ENCODE measurements at places on chromosomes 3 and 15.

GRCh38 chr3:159059395-159059794, 257.5 kb downstream of the MFSD1 start:
- no peak for DNase-seq

DNA sequence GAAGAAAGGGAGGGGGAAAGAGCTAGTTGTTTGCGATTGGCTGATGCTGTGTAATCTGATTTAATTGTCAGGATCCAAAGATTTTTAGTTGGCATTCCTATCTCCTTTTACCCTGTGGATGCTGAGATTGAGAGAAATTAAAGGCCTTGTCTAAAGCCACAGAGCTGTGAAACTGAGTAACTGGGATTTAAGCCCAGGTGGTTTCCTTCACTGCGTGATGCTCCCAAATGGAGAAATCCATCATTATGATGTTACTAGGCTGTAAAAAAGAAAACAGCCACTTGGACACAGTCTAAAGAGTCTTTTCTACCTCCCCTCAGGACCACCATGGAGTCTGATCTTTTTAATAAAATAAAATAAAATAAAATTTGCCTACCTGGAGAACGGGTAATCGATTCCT, 883.0 kb upstream of the NR2F2 start:
- no peak for DNase-seq

DNA sequence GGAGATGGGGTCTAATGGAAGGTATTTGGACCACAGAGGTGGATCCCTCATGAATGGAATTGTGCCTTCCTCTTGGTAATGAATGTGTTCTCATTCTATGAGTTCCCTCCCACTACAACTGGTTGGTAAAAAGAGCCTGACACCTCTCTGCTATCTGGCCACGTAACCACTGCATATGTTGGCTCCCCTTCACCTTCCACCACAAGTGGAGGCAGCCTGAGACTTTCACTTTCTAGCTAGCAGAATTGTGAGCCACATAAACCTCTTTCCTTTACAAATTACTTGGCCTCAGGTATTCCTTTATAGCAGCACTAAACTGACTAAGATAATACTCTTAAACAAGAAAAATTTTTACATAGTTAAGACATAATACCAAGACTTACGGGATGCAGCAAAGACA, 155.3 kb downstream of the NR1I2 start:
- DNase-seq = no peak

GRCh38 chr3:98985431-98985830, 83.9 kb upstream of the DCBLD2 start:
- no peak for DNase-seq

- no peak for DNase-seq
Measured at GRCh38 chr15:39661776-39662175, 80.9 kb downstream of the THBS1 start.

GRCh38 chr3:109819734-109820133, 482.4 kb upstream of the DPPA4 start:
- DNase-seq = no peak

DNA sequence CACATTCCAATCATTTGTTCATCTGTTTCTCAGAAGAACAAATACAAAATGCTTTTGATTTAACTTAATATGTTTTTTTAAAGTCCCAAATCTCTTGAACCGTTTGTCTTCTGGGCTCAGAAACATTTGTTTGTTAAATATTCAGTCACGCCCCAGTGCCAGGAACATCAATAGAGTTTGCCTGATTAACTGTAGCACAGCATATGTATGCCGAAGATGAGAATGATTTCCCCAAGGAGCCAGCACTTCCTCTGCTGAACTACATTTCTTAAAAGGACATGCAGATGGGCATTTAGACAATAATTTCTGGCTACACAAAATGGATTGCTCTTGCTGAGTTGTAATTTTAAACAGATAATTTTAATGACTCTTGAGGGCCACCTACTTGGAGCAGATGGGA, 191.6 kb upstream of the FAM3D start:
- no peak for DNase-seq

DNA sequence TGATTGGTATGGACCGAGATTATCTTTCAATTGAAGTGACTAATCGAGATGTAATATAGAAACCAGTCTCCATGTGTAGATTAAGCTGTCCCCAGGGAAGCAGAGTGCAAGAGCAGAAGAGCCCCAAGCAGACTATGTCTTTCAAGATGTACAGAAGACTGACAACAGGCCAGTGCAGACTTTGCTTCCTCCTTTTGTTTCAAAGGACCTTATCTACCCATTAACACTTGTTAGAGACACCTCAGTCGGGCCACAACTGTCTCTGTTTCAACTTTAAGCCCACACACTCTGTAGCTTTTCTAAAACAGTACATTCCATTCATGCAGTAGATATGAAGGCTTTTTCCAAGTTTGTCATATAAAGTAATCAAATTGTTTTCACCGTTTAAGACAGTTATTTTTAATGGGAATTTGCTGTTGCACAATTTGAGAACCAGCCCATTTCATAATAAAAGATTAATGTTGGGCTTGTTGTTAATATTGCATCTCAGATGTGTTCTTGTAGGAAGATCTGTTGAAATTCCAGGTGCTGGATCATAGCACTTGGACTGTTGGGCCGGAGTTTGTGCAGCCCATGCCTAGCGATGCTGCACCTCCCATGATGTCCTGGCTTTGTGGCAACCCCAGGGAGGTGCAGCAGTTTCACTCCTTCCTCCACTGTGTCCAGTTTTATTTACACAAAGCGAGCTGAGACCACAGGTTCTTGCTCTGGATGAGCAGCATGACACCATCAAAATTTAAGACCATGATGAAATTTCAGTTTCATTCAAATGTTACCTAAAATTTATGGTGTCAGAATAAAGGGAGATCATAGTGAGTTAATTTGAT, 12.4 kb downstream of the GORASP1 start:
- no peak for DNase-seq

DNA sequence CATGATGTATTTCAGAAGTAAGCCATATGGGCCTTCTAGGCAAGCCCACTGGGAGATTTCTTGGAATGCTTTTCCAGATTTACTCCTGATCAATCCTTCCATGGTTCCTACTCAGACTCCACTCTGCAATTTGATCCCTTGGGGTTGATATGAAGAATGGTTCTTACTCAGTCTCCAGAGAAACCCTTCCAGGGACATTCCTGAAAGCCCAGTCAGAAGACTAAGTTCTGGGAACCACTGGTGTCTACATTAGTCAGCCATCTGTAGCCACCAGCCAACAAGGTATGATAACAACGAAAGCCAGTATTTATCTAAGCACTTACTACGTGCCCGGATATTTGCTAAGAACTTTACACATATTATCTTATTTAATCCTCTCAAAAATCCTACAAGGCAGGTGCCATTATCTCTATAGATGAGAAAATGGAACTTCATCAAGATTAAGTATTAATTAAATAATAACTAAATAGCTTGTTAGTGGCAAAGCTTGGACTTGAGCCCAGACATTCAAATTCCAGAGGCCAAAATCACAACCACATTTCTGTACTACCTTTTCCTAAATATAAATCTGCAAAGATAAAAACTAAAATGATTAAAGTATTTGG, 32.7 kb downstream of the ZNF385D start:
- no peak for DNase-seq

DNA sequence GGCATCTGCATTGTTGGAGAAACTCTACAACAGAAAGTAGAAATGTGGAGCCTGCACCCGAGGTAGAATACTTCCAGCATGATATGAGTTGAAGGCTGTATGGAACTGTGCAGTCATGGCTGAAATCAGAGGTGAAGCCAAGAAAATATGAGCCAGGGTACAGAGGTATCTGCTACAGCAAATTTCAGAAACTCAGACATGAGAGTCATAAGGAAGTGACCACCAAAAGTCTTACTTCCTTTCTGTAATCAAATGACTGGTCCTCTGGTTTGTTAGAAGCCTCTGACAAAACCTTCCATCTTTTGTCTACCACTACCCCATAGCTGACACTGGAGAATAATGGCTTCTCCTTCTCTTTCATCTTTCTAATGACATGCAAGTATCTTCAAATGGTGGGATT, 159.4 kb downstream of the TMEM108 start:
- no peak for DNase-seq

DNA sequence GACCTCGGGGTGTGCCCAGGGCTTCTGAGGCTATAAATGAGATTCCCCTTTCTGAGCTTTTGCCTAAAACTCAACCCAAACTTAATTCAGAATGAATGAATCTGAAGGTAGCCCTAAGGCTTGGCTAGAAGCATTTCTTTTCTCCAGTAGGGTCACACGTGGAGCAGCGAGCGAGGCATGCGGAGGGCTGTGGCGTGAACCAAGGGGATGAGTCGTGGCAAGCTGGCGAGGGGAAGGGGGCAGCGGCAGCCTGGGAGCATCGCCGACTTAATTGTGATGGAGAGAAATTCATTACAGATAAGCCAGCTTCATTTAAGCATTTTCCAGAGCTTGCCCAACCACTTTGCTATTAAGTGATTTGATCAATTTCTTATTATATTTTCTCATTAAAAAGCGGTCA, 79.9 kb downstream of the CHSY1 start:
- no peak for DNase-seq

DNA sequence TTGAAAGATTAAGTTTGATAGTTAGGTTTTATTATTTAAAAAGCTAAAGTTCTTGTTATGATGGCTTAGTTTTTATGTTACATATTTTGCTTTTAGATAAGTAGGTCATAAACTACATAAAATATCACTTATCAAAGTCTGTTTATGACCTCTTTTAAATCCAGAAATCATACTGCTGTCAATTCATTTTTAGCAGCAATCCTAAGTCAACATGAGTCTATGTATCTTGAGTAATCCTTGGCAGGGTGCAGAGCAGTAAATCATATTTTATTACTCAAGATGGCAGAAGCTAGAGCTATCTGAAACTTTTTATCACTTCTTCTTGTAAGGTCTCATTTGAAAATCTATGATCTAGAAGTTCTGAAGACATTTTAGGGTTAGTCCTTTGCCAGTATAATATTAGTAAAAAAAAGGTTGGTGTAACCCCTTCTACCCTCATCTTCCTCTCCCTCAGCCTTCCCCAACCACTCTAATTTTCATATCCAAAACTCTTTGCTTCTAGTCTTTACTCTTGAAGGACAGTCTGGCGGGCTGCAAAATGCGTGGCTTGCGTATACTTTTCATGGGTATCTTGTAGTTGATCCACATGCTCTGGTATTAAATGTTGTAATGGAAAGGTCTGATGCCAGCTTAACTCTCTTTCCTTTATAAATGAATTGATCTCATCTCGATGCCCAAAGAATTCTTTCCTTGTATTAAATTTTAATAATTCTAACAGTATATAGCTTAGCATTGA, 134.0 kb upstream of the THRB start:
- no peak for DNase-seq

- no peak for DNase-seq
Measured at GRCh38 chr3:158249183-158249582, 139.3 kb downstream of the RSRC1 start.

DNA sequence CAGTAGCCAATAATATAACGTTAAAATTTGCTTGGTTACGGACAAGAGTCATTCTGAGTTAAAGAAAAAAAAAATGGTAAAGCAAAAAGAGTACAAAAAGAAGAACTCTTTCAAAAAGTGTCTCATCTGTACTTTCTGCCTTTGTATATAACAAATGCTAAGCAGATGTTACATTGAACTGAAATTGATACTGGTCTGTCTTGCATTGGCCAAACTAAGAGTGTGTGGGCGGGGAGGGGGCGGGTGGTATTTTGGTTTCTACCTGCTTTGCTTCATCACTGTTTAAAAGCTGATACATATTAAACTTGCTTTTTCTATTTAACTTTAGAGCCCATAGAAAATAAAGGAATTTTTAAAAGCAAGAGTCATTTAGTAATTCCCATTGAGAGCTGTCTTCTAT, 215.0 kb upstream of the THBS1 start:
- DNase-seq = no peak

GRCh38 chr3:188954590-188955208, 217.1 kb upstream of the TPRG1 start:
- DNase-seq = peak; percentile 95

- DNase-seq = no peak
Measured at GRCh38 chr15:75065851-75066509, 42.6 kb downstream of the PPCDC start.

- peak; percentile 20 for DNase-seq
Measured at GRCh38 chr3:175477651-175478224, 618.6 kb downstream of the NAALADL2 start.

- DNase-seq = no peak
Measured at GRCh38 chr3:29203851-29204250, 77.0 kb upstream of the RBMS3 start.

DNA sequence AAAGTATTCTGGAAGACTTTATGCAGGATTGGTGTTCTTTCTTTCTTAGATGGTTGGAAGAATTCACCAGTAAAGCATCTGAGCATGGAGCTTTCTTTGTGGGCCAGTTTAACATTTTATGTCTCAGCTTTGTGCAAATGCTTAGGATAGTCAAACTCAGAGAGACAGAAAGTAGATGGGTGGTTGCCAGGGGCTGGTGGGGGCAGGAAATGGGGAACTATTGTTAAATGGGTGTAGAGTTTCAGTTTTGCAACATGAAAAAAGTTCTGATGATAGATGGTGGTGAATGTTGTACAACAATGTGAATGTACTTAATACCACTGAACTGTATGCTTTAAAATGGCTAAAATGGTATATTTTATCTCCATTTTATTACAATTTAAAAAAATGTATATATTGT, 24.8 kb downstream of the SPCS1 start:
- DNase-seq = no peak

- no peak for DNase-seq
Measured at GRCh38 chr15:49628379-49628778, 7.5 kb downstream of the DTWD1 start.

DNA sequence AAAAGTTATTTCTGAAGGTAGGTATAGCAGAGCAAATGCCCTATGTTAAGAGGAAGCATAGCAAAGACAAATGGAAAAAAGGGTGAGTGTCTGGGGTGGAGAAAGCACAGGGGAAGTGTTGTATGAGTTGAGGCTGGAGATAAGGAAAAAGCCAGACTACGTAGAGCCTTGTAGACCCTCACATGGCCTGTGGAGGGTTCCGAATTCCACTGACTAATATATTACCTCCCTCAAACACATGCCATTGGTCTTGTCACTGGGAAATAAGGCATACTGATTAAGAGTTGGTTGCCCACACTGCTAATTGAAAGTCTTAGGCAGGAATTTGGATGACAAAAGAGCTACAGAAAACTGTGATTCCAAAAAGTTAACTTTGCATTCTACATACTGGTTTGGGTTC, 65.2 kb downstream of the TRAT1 start:
- no peak for DNase-seq

DNA sequence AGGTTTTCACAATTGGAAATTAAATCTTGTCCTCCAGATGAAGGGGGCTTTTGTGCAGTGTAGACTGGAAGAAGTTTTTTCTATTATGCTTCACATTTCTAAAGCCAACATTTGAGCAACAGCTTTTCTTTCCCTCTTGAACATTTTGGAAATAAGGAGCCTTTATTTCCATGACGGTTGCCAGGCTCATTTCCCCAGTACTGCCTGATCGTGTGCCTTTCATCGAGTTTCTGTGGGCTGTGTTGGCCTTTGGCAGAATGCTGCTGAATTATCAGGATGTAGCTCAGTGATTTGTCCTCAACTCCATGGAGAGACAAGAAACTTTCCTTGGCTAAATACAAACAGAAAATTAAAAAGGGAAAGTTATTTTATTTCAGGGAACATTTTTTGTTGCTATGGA, 314.8 kb upstream of the LRRC3B start:
- peak; percentile 67 for DNase-seq
